Gastrocnemius medialis (tissue), 4 donors: ENCODE measurements at places on chromosomes 16 and 17. TPM values are rescaled to one million over a fixed set of nuclear protein-coding genes. Genes with fewer than 3 reads are reported as not detected.

TLCD2 gene
- 0.95 TPM for total RNA-seq

TMEM238L gene
- total RNA-seq, result not detected

AOC3 gene
- total RNA-seq, result 5.5 TPM

ASGR1 gene
- total RNA-seq, result not detected
